Right renal cortex interstitium (tissue), 3 donors: ENCODE measurements at places on chromosomes 3 and 15. TPM values are rescaled to one million over a fixed set of nuclear protein-coding genes. Genes with fewer than 3 reads are reported as not detected.

NECTIN3 gene
- 38.1 TPM for polyA plus RNA-seq

CTXND1 gene
- polyA plus RNA-seq = 13.7 TPM

WWTR1 gene
- polyA plus RNA-seq = 111 TPM

SLC35G2 gene
- polyA plus RNA-seq = 3.4 TPM

FETUB gene
- polyA plus RNA-seq = 0.33 TPM

DNA sequence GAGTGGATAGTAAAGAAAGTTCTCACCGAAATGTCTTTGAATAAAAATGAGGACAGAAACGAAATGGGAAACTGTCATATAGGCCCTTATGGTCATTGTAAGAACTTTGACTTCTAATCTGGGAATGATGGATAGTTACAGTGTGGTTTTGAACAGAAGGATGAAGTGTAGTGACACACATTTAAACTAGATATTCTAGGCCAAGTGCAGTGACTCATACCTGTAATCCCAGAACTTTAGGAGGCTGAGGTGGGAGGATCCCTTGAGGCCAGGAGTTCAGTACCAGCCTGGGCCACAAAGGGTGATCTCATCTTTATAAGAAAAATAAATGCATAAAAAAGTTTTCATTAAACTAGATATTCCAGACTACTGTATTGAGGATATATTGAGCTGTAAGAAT is 452.8 kb downstream of the ROBO1 start:
- no peak for DNase-seq

- DNase-seq = no peak
Observed at GRCh38 chr15:72732516-72732915, 46.5 kb downstream of the BBS4 start.

DNA sequence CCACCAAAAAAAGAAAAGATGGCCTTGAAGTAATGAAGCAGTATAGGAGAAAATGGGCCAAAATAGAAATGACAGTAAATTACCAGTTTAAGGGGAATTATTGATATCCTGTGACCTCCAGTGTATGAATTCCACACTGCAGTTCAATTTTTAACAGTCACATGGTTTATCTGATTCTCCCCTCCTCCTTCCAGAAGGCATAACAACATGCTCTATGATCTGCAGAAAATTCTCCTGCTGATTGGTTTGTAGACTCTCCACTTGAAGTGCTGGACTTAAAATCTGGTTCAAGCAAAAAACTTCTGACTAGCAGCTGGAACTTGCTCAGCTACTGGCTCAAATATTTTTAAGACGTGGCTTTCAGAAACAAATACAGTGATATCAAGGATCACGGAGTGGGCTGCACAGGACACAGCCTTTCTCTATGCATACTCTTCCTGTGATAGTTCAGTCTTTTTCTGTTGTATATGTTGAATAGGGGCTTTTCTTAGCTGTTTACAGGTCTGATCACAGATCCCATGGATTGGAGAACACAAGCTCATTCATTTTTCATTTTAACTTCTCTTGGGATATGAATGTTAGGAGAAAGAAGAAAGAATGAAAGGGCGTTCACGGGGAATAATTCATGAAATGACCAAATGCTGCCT is 211.5 kb downstream of the LSAMP start:
- DNase-seq = no peak

DNA sequence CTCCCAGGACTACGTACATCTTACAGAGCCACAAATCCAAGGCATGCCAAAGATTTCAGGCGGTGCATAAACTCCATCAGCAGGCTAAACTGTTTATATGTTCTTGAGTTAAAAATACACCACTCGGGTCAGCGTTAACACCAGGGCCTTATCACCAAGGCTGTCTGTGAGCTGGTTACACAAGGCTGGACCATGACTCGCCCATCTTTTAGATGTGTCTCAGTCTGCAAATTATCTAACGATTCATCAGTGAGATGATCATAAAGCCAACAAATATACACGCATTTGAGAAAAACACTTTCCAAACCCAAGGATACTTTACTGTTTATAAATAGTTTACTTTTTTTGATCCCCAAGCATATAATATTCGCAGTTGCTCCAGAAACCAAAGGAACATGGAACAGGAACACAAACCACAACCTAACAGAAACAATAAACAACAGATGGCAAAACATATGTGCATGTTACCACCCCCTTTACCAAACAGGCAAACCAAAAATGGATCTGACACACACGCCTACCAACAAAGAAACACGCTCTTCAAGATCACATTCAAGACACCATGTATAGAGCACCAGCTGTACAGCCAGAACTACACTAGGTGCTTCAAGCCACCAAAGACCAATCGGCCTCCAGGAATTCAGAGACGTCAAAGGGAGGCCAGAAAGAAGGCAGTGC is 15.4 kb downstream of the LRIG1 start:
- no peak for DNase-seq

GRCh38 chr3:114364806-114365654 is 71.2 kb downstream of the TIGIT start:
- DNase-seq = no peak

DNA sequence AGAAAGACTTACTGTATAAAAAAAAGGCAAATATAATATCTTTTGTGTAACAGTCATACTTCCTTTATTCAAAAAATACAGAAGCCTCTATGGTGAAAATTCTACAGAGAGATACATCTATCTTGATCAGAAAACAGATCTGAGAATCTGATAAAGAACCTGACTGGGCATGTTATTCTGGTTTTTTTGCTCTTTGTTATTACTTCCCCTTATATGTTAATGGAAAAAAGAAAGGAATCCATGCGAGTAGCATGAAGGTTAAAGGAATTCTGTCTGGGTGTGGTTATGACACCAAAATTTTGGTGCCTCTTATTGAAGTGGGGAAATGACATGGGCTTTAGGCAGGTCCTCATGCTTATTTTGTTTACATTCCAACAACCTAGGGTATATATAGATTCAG is 81.7 kb downstream of the BCHE start:
- no peak for DNase-seq

DNA sequence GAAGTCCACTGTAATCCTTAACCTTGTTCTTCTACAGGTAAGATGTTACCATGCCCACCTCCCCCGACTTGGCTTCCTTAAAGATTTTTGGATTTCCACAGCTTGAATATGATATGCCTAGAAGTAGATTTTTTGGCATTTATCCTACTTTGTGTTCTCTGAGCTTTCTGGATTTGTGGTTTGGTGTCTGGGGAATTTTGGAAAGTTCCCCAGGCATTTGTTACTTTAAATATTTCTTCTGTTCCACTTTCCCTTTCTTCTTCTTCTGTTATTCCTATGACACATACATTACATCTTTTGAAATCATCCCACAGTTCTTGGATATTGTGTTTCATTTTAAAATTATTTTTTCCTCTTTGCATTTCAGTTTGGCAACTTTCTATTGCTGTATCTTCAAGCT is 122.1 kb upstream of the TMEM108 start:
- DNase-seq = no peak

DNA sequence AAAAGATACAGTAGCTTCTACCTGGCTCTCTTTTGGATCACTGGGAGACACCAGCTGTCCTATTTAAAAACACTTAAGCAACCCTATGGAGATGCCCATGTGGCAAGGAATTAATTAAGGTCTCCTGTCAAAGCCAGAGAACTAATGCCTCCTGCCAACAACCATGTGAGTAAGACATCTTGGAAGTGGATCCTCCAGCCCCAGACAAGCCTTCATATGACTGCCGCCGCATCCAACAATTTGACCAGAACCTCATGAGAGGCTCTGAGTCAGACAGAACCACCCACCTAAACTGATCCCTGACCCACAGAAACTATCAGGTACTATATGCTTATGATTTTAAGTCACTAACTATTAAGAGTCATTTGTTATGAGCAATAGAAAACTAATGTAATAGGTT is 22.3 kb downstream of the IFT80 start:
- no peak for DNase-seq

DNA sequence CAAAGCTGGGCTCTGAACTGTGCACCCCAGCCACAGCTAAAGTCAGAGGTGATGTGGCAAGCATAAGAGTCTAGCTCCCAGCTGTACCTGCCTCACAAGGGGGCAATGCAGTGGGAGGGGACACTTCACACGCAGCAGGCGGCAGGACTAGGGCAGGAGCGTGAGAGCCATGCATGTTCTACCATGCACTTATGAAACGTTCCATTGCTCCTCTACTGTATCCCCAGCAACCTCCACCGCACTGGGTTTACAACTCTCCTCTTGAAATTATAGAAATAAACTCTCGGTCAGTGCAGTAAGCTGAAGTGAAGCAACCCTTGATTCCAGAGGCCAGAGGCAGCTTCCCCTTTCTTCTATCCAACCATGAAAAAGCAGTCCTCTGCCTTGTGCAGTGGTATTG is 298.6 kb upstream of the STT3B start:
- no peak for DNase-seq

- DNase-seq = no peak
Observed at GRCh38 chr3:10609134-10609533, 103.7 kb upstream of the ATP2B2 start.

GRCh38 chr15:80162059-80162554 is 9.3 kb downstream of the FAH start:
- no peak for DNase-seq

GRCh38 chr3:184796551-184796950 is 15.4 kb upstream of the VPS8 start:
- DNase-seq = no peak

DNA sequence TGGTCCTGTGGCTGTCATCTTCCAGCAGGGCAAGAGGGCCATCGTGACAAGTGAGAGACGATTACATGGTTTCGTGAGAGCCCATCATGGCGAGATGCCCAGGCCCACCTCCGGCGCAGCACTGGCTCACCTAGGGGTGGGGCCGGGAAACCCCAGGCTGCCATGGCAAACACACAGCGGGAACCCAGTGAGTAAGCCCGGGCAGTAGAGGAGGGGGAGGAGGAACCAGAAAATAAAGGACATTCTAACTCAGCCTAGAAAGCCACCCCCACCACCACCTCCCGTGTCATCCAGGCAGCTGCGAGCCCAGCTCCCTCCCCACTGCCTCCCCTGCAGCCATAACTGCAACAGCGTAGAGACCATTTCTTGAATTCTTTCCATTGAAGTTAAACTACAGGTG is 52.3 kb downstream of the PCSK6 start:
- DNase-seq = no peak

GRCh38 chr3:37591116-37591781 is 270.4 kb upstream of the CTDSPL start:
- no peak for DNase-seq

GRCh38 chr3:35523838-35524237 is 115.5 kb upstream of the ARPP21 start:
- DNase-seq = no peak

GRCh38 chr3:10317961-10318350 is 3.0 kb downstream of the SEC13 start:
- no peak for DNase-seq

DNA sequence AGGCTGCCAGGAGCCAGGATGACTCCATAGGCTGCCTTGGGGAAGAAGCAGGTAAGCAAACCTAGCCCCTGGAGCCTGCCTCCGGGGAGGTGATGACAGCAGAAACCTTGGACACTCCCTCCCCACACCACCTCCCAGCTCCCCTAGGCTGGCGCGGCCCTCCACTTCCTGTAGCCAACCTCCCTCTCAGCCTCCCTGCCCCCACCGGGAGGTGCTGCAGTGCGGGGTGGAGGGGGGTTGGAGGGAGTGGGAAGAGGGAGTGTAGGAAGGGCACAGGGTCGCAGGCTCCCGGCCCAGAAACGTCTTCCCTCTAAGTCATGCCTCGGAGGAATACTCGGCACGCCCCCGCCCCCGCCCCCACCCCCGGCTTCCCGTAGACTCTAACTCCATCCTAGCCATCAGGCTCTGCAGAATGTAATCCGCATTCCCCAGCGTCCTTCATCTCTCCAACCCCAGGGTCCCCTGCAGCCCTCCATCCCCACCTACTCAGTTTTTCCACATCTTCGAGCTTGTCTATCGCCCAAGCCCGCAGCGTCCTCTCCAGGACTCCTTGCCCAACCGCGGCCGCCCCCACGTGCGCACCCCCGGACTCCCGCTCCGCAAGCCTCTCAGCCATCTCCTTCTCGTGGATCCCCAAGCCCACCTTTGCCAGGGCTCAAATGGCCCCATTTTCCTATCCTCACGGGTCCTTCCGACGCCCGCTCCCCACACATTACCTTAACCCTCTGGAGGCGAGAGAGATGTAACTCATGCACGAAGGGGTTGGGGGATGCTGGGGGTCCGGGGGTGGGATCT is 528 bp downstream of the LPCAT4 start:
- peak; percentile 21 for DNase-seq

DNA sequence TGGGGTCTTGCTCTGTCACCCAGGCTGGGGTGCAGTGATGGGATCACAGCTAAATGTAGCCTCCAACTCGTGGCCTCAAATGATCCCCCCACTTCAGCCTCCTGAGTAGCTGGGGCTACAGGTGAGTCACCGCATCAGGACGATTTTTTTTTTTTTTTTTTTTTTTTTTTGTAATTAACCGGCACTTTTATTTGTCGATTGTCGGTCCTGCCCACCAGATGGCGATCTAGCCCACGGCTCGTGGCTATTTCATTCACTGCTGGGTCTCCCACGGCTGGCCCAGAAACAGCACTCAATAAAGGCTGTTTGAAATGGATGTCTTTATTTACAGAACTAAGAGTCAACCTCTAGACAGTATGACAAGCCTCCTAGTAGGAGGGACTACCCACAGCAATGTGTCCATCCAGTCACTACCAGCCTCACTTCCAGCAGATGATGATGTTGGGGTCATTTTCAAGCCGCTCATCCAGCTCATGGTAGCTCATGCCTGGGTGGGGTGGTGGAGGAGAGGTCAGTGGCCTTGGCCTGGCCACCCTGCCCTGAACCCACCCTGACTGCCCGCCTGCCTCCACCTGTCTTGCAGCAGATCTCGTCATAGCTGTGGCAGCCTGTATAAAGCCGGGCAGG is 1.8 kb upstream of the ZMYND10 start:
- DNase-seq = no peak

- DNase-seq = no peak
Observed at GRCh38 chr15:35925275-35926006, 379.5 kb upstream of the DPH6 start.

DNA sequence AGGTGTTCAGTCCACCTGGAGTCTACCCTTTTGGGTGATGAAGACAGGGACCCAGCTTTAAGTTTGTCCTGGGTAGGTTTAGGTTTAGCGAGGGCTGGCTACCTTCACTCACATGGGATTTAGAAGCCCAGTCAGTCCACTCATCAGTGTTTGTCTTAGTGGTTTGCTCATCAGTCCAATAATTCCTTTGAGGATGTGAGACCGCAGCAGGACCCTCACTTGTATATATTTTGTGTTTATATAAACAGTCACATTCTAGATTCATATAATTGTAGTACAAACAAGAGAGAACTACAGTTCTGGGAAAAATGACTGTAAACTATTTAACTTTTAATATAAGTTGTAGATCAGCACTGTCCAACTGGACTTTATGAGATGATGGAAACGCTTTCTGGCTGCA is 18.2 kb downstream of the EFCC1 start:
- DNase-seq = no peak

DNA sequence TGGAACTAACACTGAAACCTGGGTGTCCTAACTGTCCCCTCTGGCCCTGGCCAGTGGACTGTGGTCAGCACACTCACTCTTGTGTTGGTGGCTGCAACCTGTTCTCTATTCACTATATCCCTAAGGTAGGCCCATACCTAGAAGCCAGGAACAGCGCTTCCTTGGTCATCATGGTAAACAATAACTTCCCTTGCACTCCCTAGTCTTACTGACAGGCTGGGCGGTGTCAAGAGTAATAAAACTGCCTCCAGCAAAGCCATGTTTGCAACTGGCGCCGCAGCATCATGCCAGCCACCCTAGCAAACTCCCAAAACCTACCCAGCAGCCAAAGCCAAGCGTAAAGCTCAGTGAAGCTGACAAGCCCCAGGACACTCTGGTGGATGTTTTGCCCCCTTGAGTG is 63.1 kb upstream of the TSEN2 start:
- DNase-seq = no peak

- DNase-seq = no peak
Observed at GRCh38 chr15:37143351-37143750, 43.0 kb upstream of the MEIS2 start.

- DNase-seq = no peak
Observed at GRCh38 chr15:47887241-47887800, 170.0 kb downstream of the SEMA6D start.
